Calu3 (cell line): ENCODE measurements at places on chromosomes 7 and 10.
A peak's percentile ranks its signal among the peaks of the same experiment; 100 is the strongest.

- H3K4me3 ChIP-seq = no peak overlapping the region
- H3K27me3 ChIP-seq = peaks cover 42% of the 10 kb centered on the region
- no peak for DNase-seq
- no peaks in the 10 kb centered on the region for H3K4me1 ChIP-seq
Measured at GRCh38 chr7:157523766-157524421, 187.1 kb downstream of the DNAJB6 start.

- H3K4me3 ChIP-seq = peak overlapping the region; percentile 29
- peaks cover 78% of the 10 kb centered on the region for H3K4me1 ChIP-seq
- H3K27me3 ChIP-seq = no peaks in the 10 kb centered on the region
Measured at GRCh38 chr10:58641095-58641531, 128.4 kb downstream of the BICC1 start.

- no peaks in the 10 kb centered on the region for H3K36me3 ChIP-seq
- no peak overlapping the region for H3K27ac ChIP-seq
- H3K27me3 ChIP-seq = no peaks in the 10 kb centered on the region
- H3K4me3 ChIP-seq = no peak overlapping the region
- H3K4me1 ChIP-seq = no peaks in the 10 kb centered on the region
Measured at GRCh38 chr7:88111140-88111743, 108.6 kb downstream of the SRI start.

DNA sequence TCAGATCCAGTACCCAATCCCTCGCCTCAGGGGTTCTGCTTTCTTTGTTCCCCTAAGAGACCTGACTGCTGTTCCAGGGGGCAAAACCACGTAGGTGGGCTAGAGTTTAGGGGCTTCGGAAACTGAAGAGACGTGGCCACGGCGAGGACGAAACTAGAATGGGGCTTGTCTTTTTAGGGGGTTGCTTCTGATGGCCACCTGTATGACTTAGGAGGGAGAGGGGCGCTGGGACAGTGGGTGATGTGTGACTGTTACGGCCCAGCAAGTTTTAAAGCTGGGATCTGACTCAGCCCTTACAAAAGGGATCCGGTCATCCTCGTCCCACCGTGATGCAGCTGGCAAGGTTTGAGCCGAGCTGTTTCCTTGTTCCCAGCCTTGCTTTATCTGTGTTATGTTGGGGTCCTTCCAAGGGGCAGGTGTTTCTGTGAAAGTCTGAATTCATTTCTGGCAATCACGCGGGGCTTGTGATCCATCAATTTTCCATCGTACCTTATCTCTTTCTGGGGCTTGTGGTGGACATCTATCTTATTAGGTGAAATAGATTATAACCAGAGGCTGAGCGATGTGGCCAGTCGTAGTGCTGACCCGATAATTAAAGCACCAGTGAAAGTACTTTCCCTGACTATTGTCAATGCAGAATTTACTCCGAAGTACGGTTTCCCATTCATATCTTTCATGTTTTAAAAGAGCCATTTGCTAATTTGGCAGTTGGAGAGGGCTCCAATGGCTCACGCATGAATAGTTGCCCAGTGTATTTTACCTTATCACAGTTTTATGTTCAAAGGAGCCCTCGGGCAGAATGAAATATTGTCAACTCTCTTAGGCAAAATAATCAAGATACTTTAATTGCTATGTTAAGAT lies 830 bp downstream of the MET start:
- H3K4me1 ChIP-seq = peaks cover 36% of the 10 kb centered on the region
- peak overlapping the region; percentile 74 for H3K4me3 ChIP-seq
- DNase-seq = peak; percentile 12
- no peaks in the 10 kb centered on the region for H3K27me3 ChIP-seq
- peaks cover 47% of the 10 kb centered on the region for H3K36me3 ChIP-seq

GRCh38 chr10:86104611-86105145 lies 261.9 kb downstream of the GRID1 start:
- no peak overlapping the region for H3K4me3 ChIP-seq
- H3K27me3 ChIP-seq = peaks cover 44% of the 10 kb centered on the region
- H3K36me3 ChIP-seq = no peaks in the 10 kb centered on the region

- no peaks in the 10 kb centered on the region for H3K4me1 ChIP-seq
- peaks cover 3% of the 10 kb centered on the region for H3K36me3 ChIP-seq
- H3K27me3 ChIP-seq = no peaks in the 10 kb centered on the region
- DNase-seq = no peak
- H3K27ac ChIP-seq = no peak overlapping the region
- H3K4me3 ChIP-seq = no peak overlapping the region
Measured at GRCh38 chr7:158966780-158967390, 110.5 kb downstream of the DYNC2I1 start.

DNA sequence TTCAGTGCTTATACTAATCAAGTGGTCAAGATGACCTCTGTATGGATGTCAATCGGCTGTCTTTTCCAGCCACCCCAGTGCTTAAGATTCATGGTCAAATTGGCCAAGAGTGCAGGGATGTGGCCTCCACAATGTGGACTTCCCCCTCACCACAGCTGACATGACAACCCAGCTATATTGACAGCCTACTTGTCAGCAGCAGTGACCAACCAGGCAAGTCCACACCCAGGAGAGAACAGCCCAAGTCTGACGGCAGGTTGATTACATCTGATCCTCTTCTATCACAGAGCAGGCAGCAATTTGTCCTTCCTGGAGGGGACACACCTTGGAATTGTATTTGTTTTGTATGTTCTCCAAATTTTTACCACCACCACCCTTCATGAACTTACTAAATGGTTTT lies 8.2 kb upstream of the ERVW-1 start:
- no peaks in the 10 kb centered on the region for H3K27me3 ChIP-seq
- H3K4me3 ChIP-seq = no peak overlapping the region
- no peak overlapping the region for H3K27ac ChIP-seq
